ENCODE measurements at places on chromosomes 7 and 10.

- DNase-seq: no peak
These were observed 293.3 kb upstream of the KLF14 start for GRCh38 chr7:131027287-131027773.

DNA sequence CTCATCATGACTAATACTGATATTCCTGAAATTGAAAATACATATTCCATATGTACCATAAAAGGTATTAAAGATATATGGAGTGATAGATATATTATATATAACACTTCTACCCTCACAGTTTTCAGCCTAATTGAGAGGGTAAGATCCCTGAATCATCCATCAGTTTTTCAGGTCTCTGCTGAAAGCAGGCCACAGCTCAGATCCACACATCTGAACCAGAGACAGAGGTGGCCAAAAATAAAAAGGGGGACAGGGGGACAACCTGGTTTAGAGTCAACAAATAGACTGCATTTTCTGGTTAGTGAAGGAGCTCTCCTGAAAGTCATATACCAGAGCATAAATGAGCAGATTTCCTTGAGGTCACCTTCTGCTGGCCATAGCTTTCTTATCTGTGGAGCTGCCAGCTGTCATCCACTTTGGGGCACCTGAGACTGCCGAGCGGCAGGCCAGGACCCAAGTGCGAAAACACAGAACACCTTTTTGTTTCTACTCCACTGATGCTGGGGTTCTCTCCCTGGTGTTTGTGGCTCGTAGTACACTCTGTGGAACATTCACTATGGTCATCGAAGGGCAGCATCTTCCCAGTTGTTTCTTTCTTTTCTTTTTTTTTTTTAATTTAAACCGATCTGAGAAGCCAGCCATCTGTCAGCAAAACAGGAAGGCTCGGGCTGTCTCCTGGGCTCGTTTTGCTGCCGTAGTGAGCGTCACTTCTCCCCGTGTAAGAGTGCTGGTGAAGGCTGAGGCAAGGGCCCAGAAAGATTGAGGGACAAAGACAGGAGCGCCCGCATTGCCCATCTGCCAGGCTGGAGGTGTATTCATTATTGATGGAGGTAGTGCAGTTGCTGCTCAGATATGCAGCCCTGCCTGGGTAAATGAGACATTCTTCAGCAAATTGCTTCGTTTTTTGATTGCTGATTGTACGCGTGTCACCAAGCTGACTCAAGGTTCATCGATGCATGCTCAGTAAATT lies 13.5 kb downstream of the IKZF1 start:
- DNase-seq: no peak

DNA sequence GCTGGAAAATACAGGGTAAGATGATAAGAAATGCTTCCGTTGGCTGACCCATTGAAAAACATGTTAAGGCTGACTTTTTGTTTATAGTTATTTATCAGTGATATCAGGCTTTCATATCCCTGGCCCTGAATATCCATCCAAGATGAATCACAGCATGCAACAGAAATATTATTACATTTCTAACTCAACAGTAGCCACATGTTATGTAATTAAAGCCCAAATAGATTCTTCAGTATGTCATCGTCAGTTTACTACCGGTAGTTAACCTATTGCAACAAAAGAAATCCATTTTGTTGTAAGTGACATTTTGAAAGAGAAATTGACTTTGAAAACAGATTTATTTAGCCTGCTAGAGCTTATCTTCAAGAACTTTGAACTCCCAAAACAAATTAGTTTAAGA lies 354.1 kb upstream of the CELF2 start:
- DNase-seq: no peak

DNA sequence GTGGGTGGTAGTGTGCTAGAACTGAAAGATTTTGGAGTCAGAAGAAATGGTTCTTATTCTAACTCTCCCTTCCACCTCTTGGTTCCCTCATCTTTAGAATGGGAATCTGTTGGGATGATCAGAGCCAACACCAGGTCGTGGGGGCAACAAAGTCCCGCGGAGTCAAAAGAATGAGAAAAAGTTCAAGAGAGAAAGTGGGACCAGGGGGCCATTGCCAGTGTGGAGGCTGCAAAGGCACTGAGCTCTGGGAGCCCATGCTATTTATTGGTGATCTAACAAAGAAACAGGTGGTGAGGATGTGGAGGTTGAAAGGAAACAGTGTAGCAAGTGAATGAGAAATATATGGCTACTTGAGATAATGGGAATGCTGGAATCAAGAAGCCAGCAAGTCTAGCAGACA lies 29.4 kb downstream of the AGAP4 start:
- no peak for DNase-seq

DNA sequence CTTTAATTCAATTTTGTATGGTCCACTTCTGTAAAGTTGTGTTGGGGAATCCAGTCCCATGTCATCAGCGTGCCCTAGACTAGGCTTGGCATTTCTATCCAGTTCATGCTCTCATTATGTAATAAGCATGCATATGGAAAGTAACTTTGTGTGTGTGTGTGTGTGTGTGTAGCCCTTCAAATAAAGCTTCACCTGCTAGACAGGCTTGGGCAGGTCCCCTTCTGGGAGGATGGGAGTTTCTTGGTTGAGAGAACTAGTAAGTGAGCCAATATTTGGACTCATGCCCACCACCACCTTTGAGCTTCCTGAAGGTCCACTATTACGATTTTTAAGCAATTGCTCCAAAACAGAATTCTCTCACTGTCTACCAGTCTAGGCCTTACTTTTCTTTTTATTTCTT lies 6.9 kb downstream of the BZW2 start:
- no peak for DNase-seq

DNA sequence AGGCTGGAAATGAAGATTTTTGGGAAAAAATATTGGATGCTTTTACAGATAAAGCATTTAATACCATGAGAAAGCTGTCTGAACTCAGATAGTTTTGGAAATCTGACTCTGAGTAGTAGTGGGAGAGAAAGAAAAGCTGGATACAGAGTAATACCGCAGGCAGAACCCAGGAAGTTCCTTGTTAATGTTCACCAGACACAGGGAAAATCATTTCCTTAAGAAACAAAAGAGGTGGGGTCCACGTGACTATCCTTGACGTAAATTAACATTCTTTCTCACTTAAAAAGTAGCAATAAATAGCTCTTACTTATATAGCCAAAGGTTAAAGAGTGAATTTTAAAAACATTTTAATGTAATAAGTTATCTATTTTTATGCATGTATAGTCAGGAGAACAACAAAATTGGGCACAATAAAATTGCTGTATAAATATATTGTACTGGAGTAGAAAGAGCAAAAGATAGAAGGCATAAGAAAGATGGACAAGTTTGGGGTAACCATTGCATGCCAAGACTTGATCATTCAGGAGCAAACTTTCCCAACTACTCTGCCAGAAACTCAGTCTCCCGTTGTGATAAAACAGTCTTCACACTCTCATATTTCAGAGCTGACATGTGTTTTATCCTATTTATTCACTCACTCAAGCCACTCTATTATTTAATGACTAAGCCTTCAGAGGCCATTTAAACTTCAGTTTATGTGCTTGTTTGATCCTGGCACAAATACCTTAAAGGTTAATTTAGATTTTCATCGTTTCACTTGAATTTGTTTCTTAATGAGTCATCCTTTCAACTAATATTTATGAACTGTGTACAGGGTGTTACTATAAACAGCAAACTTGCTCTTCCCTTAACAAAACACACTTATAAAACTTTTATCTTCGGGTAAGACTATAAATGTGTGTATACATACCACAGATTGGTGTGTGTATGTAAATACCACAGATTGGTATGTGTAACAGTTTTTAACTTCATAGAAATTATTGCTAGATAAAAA lies 143.1 kb downstream of the GNAI1 start:
- DNase-seq: no peak

GRCh38 chr7:51081270-51081890 lies 235.2 kb downstream of the COBL start:
- DNase-seq: no peak

DNA sequence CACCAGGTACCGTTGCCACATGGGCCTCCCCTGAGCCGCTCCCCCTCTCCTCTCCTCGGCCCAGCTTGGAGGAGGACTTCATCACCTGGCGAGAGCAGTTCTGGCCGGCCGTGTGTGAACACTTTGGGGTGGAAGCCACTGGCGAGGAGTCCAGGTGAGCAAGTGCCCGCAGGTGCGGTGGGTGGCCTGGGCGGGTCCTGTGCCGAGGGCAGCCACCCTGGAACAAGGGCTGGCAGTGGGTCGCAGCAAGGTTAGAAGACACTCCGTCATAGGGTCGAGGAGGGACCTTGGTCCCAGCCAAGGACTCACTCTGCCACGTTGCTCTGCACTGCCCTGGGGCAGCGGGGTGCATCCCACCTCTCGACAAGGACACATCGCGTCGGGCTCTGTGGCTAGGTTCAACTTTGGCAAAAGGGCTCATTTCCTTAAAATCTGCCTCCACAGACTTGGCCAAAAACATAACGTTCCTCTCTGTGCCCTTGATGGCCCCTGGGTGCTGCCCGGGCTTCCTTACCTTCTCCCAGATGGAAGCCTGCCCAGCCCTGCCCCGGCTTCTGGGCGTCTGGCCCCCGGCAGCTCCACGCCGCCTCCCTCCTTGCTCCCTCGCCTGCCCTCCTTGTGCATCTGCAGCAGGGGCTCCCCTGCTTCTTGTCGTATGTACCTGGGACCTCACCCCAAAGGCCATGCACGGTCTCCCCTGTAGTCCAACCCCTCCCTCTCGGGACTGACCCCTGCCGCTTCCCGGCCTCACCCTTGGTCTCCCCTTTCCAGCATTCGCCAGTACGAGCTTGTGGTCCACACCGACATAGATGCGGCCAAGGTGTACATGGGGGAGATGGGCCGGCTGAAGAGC lies 12.7 kb downstream of the TMEM120A start:
- no peak for DNase-seq

DNA sequence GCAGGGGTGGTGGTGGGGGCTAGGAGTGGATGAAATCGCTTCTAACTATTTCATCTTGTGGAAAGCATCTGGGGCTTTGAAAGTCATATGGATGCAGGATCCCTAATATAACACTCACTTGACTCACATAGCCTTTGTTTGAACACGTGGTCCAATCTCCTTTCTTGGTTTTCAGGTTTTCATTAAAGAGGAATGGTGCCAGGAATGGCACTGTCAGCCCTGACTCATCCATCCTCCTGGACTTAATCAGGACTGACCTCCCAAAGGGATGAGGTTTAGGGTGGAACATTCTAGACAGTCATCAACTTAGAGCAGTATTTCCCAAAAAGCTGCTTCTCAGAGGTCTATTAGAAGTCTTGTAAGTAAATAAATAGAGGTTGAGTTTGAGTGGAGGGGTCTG lies 162.0 kb upstream of the PLXNA4 start:
- DNase-seq: no peak

GRCh38 chr7:48035967-48036478 lies 680 bp downstream of the C7orf57 start:
- no peak for DNase-seq

DNA sequence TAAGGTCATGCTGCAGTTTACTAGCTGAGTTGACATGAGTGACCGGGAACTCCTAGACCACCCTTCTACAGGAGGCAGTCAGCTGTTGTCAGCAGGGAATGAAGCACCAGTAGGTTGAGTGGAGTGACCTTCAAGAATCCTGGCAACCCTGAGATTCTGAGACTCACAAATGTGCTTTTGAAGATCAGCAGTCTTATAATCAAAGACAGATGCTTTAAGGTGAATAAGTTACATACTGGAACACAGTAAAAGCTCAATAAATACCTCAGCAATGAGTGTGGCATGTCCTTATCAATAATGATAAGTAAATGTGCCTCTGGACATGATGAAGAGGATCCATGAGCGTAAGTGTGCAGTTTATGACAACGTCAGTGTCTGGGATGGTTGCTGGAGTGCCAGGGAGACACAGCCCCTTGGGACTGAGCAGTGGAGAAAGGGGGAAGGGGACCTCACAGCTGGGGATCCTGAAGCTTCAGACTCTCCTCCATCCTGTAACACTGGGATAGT lies 11.9 kb upstream of the OR6V1 start:
- DNase-seq: no peak

GRCh38 chr7:157685430-157686284 lies 348.9 kb downstream of the DNAJB6 start:
- no peak for DNase-seq

- no peak for DNase-seq
These were observed 851 bp upstream of the GOT1 start for GRCh38 chr10:99431190-99431760.

DNA sequence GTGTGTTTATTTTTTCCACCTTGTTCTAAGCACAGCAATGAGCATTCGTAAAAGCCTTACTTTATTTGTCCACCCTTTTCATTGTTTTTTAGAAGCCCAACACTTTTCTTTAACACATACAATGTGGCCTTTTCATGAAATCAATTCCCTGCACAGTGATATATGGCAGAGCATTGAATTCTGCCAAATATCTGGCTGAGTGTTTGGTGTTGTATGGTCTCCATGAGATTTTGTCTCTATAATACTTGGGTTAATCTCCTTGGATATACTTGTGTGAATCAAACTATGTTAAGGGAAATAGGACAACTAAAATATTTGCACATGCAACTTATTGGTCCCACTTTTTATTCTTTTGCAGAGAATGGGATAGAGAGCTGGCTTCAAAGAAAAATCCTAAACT lies 28.9 kb downstream of the CFTR start:
- no peak for DNase-seq

DNA sequence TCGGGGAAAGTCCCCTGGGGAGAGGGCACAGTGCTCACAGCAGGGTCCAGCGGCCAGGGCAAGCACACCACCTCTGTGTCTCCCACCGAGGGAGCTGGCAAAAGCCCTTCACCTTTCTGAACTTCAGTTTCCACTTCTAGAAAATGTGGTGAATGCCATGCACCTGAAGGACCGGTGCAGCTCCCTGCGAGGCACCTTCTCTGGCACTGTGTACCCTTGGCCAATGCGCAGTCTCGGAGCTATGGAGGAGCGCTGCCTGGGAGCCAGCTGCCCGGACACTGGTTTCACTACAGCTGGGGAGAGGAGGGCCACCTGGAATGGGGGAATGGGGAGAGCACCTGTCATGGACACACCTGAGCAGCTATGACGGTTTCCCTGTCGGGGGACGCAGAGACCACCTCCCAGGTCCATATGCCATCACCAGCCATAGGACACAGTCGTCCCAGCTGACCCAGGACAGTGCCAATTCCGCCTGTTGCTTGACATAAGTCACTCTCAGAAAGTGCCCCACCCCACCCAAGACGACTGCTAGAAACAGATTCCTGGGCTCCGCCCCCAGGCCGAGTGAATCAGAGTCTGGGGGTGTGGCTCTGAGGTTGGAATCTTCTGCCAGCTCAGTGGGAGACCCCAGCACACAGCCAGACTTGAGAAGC lies 16.8 kb downstream of the RASGEF1A start:
- no peak for DNase-seq

DNA sequence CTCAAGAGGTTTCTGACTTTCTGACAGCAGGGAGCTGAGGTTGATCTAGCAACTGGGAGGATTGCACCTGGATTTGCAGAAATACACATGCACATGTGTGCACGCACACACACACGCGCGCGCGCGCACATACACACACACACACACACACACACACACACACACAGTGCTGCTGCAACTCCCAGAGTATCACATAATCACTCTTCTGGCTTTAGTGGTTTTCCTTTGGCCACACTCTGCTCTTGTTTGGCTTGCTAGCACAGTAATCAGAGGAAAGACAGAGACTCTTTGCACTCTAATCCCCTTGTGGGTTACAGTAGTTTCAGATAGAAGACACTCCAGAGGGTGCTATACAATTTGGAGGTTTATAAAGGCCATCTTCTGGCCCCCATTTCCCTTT lies 705.0 kb downstream of the AUTS2 start:
- no peak for DNase-seq

GRCh38 chr7:34225193-34225592 lies 319.9 kb downstream of the BMPER start:
- DNase-seq: no peak
